ENCODE measurements at places on chromosomes 13 and 19. TPM values are rescaled to one million over a fixed set of nuclear protein-coding genes. Genes with fewer than 3 reads are reported as not detected.

DNA sequence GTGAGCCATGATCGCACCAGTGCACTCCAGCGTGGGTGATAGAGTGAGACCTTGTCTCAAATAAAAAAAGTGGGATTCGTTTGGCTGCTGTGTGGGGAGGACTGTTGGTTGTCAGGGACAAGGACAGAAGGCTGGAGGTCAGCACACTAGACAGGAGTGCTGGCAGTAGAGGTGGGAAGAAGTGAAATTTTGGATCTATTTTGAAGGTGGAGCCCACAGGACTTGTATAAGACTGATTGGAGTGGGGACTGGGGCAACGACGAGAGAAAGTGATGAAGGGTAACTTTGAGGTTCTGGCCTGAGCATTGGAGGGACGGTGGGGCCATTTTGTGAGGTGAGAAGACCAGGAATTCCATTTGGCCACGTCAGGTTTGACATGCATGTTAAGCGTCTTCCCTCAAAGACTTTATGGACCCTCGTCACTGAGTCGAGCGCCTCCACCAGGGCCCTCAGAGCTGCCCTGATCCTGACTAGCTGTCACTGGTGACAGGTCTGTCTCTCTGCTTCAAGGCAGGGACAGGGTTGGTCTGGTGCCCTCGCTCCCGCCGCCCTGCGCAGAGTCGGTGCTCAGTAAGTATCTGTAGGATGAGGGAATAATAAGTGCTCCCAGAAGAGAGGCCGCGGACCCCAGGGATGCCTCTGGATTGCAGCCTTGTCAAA lies 673 bp downstream of the CTU1 start:
- DNase-seq: peak; percentile 20
- peaks cover 10% of the 10 kb centered on the region for H3K36me3 ChIP-seq
- H3K27me3 ChIP-seq: no peaks in the 10 kb centered on the region
- peak overlapping the region; percentile 63 for H3K4me3 ChIP-seq
- H3K27ac ChIP-seq: peak overlapping the region; percentile 59

GRCh38 chr13:25630329-25630900 lies 258.6 kb downstream of the ATP8A2 start:
- no peaks in the 10 kb centered on the region for H3K4me1 ChIP-seq
- H3K27ac ChIP-seq: no peak overlapping the region
- no peak overlapping the region for H3K4me3 ChIP-seq
- DNase-seq: no peak

- no peaks in the 10 kb centered on the region for H3K27me3 ChIP-seq
- H3K36me3 ChIP-seq: peaks cover 16% of the 10 kb centered on the region
- DNase-seq: no peak
- H3K27ac ChIP-seq: no peak overlapping the region
- no peak overlapping the region for H3K4me3 ChIP-seq
Observed at GRCh38 chr19:728011-728410, 19.3 kb downstream of the PALM start.

DNA sequence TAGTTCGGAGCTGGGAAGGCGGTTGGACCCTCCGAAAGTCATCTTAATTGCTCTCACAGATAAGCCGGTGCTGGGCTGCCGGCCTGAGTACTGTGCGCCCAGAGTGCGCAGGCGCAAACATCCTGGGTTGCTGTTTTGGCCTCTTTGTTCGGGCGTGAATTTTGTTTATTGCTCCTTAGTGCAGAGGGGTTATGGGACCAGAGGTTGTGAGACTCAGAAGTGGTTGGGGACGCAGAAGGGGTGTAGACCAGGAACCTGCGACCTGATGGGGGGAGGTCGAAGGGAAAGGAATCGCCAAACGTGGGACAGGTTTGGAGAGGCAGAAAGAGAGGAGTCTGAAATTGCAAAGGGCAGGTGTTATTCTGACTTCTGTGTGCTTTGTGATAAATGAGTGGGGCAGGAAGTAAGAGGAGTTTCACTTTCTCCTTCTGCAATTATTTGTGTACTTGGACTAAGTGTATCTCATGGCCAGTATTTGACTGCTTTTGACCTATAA lies 607 bp upstream of the ZNF566 start:
- H3K36me3 ChIP-seq: no peaks in the 10 kb centered on the region
- peak overlapping the region; percentile 64 for H3K4me3 ChIP-seq
- no peaks in the 10 kb centered on the region for H3K27me3 ChIP-seq
- no peaks in the 10 kb centered on the region for H3K4me1 ChIP-seq
- DNase-seq: peak; percentile 95

Gene INTS6
- 12.3 TPM for polyA plus RNA-seq
